ENCODE measurements at places on chromosomes 12 and 14.

DNA sequence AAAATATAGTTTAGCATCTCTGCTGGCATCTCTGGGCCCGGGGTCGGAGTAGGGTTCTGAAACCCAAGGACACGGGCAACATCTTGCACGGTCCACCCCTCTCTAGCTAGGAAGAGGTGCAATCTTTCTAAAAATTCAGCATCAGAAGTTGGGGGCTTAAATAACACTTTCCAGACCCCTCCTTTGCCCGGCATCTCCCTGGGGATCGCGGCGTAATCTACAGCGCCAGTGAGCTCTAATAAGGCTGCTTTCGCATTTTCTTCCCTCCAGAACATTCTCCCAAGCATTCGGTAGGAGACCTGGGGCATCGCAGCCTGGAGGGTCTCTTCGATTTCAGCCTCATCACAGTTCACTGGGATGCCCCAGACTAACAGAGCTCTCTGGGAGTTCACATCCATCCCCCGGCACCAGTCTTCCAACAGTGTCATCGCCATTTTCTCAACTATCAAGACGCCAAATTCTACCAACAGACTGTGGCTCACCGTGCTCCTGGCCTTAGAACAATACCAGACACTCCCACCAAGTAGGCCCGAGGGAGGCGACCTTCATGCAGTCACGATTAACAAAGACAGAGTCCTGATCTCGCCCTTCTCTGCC lies 880 bp downstream of the PNMA1 start:
- no peak for DNase-seq

- DNase-seq, result no peak
These were observed 90.3 kb downstream of the PAX9 start for GRCh38 chr14:36751920-36752319.

DNA sequence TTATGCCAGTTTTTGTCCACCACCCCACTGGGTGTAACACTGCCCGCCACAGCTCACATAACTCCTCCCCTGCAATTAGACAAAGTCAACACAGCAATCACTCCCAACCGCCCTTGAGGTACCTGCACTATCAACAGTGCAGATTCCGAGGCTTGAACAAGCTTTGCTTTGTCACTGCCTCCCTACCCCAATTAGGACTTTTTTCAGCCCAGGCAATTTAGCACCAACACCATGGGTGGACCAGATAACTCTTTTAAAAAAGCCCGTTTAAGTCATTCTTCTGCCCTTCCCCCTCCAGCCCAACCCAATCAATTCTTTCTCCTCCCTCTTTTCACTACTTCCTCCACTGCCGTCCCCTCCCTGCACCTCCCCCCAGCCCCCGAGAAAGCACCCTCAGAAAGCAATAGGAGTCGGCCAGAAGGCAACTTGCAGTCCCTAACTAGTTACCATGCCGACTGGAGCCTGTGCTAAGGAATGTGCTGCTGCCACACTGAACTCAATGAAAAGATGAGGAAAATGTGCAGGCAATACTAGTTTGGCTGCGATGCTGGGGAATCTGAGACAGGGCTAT lies 45.7 kb upstream of the OTX2 start:
- no peak for DNase-seq

DNA sequence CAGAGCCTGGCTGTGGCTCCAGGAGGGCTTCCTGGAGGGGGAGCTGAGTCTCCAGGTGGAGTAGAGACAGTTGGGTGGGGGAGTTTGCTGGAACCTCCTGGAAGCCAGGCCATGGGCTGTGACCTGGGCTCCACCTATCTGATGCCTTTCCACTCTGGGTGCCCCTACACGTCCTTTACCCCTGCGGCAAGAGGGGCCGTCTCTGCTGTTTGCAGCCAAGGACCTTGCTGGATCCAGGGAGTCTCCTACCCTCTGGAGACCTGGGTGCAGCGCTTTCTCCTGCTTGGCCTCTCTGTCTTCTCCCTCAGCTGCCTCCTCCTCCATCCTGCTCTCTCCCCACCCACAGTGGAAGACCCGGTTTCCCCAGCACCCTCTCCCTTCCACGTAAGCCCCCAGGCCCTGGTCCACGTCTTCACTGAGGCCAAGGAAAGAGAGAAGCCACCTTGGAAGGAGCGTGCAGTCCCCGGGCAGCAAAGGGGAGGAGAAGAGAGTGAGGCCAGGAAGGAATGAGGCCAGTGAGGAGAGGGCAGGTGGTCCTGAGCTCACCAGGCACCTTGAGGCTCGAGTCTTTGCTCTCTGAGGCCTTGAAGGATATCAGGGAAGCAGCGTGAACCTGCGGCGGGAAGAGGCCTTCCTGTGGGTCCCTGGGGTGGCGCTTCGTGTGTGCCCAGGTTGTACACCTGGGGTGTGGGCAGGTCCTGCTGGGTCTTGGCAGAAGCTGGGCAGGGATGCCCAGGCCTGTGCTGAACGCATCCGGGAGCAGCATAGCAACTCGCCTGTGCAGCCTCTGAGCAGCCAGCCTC lies 294.3 kb upstream of the RTL1 start:
- no peak for DNase-seq

- no peak for DNase-seq
These were observed 35.9 kb downstream of the ALDH1L2 start for GRCh38 chr12:105048315-105048714.

- no peak for DNase-seq
These were observed 245.9 kb downstream of the FOXN3 start for GRCh38 chr14:89171168-89171567.

DNA sequence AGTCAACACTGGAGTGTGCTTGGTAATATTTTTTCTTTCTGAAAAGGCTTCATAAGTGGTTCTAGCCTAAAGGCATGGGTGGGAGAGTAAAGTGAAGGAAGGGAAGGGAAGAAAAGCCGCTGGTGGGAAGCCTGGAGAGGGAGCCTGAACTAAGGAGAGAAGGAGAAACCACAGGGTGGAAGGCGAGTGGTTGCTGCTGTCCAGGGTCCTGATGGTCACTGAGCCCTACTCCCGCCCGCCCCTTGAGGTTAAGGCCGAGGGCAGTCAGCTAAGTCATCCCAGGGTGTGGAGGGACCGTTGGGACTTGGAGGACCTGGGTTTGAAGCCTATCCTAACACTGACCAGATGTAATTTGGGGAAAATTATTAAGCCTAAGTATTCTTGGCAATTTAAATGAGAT lies 189.1 kb downstream of the PIWIL1 start:
- DNase-seq, result no peak

DNA sequence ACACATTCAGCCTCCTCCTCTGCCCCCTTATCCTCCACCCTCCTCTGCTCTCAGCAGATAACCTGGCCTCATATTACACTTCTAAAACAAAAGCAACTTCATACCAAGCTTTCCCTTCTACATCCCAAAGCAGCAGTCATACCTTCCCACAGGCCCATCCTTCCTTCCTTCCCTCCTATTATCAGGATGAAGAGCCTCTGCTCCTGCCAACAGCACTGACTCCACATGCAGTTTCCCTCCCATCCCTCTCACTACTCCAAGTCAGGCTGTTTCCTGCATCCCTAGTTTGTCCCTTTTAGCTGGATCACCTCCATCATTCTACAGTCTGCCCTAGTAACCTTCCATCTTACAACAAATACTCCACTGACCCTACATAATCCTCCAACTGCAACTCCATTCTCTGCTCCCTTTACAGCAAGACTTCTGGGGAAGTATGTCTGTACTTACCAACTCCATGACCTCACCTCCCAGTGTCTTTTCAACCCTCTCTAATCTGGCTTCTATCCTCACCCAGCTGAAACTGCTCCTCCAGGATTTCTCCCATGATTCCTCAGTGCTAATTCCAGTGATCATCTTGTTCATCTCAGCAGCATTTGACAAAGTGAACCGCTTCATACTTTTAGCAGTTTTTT lies 4.9 kb upstream of the YEATS4 start:
- no peak for DNase-seq

DNA sequence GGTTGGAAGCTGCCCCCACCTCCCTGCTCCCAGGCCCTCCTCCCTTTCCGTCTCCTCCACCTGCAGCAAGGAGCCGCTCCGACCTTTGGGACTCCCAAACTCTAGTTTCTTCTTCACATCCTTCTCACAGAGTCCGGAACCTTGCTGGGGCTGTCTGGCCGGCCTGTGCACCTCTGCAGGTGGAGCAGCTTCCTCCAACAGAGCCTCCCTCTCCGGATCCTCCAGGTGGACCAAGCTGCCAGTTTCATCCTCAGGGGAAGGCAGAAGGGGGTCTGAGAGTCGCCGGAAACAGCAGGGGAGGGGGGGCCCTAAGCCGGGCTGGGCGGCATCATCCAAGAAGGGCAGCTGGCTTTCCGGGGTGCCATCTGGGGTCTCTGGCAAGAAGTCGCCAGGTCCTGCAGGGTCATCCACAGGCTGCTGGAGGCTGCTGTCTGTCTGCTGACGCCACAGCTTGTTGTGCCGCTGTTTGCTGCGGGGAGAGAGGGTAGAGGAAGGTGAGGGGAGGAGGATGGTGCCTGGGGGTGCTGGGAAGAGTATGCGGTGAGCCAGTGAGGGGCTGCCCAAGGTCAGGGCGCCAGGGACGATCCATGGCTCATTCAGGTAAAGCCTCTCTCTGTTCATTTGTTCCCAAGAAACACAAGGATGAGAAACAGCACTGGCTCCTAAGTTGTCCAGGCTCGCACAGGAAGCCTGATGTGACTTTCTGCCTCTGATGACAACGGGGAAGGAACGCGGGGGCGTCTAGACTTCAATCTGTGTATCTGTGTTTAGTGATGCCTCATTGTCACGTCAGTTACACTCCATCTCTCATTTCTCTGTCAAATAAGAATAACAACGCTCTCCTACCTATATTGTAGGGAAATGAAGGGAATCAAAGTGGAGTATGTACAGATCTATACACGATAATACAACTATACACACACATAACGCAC lies 61.3 kb upstream of the CORO1C start:
- DNase-seq, result no peak

DNA sequence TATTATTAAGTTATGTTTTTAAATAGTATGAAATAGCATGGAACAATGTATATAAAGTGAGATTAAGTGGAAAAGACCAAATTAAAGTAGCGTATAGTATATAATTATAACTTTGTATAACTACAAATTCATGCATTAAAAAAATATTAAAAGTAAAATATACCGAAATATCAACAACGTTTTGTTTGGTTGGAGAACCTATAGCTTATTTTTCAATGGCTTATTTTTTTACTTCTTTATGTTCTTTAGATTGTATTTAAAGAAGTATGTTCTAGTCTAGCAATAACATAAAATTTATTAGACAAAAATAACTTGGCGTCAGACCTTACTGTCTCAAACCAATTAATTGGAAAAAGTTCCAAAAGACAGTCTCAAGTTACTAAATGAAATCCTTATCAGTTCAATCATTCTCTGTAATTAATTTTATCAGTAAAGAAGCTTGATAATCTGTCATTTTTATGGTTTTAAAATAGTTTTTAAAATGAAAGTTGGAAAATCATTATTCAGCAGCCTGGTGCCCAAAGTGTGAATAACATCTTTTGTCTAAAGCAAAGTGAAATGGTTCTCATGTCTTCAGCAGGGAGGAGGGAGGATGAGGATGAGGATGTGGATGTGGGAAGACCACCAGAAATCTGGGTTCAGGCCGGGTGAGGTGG lies 46.7 kb downstream of the IRAK3 start:
- no peak for DNase-seq

DNA sequence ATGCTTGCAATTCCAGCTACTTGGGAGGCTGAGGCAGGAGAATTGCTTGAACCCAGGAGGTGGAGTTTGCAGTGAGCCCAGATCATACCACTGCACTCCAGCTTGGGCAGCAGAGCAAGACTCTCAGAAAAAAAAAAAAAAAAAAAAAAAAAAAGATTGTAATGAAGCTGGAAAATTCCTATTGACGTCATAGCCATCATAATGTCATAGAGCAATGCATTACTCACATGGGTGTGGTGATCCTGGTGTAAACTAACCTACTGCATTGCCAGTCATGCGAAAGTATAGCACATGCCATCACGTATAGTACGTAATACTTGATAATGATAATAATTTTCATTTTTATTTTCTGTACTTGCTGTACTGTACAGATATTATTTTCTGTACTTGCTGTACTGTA lies 42.7 kb upstream of the NID2 start:
- DNase-seq, result no peak

All from effector CD8-positive, alpha-beta T cell (primary cell).